Omental fat pad (tissue), 4 donors: ENCODE measurements at places on chromosomes 6 and 20. TPM values are rescaled to one million over a fixed set of nuclear protein-coding genes. Genes with fewer than 3 reads are reported as not detected.

The ENPP5 gene
- total RNA-seq = 0.32 TPM

The NKX2-2 gene
- not detected for total RNA-seq

The TFAP2D gene
- not detected for total RNA-seq

The SEL1L2 gene
- total RNA-seq = not detected

DNA sequence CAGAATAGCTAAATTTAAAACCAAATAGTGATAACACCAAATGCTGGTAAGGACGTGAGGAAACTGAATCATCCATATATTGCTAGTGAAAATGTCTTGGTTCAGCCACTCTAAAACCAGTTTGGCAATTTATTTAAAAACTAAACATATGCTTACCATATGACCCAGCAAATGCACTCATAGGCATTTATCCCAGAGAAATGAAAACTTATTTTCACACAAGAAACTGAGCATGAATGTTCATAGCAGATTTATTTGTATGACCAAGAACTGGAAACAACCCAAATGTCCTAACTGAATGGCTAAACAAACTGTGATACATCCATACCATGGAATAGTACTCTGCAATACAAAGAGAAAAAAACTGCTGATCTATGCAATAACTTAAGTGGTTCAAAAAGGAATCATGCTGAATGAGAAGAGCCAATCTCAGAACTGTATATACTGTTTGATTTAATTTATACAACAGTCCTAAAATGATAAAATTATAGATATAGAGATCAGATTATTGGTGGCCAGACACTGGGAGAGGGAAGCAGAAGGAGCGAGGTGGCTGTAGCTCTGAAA lies 115.6 kb upstream of the ADGRF1 start:
- DNase-seq = no peak

- DNase-seq = no peak
Measured at GRCh38 chr6:70663881-70664466, 3.7 kb upstream of the SMAP1 start.

DNA sequence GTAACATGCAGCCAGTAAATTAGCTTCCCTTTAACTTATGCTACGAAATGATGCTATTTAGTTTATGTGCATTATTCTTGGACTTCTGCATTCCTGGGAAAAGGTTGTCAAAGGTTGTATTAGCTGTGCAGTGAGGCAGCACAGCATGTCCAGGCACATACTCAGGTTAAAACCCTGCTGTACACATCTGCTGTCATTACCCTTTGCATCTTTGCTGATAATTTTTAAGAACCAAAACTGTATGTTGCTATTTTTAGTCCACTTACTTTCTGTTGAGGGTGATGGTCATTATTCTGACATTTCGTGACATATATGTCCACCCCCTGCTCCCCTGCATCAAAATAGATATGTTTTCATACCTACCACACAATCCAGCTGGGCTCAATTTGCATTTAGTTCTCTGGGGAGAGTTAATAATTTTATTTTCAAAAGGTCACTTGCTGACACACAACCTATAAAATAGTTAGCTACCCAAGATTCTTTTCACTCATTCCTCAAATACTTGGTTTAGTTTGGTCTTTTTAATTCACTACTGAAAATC lies 142.5 kb upstream of the SPACA1 start:
- DNase-seq = no peak
